ENCODE measurements at places on chromosomes 3 and 15.

DNA sequence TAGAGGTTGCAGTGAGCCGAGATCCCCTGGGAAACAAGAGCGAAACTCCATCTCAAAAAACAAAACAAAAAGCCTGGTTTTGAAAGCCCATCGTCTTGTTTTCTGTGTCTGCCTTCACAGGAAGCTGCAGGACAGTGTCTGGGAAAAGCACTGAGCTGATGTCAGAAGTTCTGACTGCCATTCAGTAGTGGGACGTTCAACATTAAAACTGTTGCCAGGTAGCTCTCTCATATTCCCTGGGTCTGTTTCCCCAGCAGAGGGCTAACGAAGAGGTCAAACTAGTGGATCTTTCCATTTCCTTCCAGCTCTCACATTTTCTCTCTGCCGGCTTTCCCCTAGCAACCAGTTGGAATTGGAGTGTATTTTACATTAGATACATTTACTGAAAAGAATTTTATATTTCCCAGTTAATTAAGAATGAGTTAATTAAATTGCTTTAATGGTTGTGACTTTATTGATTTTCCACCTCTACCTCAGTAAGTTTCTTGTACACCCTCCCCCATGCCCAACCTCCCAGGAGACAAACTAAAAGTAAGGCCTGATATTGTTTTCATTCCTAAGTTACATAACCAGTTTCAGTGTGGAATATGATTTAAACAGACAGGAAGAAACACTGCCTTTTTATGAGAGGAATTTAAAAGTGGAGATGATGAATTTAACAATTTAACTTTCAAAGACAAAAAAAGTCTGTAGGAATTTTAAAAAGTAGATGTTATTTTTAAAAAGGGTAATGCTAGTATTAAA, 29.9 kb downstream of the RCN2 start:
- DNase-seq: no peak

DNA sequence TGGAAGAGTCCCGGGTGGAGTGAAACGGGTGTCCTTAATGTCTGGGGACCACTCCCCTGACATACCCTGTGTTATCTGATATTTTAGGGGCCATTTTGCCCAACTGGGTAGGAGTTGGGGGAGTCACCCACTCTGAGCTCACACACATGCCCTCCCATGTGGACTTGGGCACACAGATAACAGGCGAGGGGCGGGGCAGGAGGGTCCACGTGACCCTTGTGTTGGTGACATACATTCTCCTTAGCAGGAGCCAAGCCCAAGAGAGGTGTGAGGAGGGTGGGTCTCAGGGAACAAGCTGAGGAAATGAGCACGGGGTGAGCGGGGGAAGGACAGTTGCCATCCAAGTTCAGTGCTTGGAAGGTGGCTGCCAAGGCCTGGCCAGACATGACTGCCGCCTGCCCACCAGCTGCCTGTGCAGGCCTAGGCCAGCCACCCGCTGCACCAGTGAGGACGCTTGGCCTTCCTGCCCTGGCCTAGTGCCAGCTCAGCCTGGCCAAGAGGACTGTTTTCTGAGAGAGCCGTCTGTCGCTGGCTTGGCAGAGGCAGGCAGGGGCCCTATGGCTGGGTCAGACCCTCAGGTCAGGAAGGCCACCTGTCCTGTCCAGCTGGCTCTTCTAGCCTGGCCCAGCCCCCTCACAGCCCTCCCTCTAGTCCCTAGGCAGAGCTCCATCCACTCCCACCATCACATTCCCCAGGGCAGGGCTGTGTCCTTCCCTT, 31.3 kb upstream of the TMEM115 start:
- DNase-seq: no peak

GRCh38 chr3:31358473-31359070, 174.2 kb upstream of the STT3B start:
- DNase-seq: no peak

- no peak for DNase-seq
Measured at GRCh38 chr15:59334076-59334415, 38.6 kb downstream of the MYO1E start.

DNA sequence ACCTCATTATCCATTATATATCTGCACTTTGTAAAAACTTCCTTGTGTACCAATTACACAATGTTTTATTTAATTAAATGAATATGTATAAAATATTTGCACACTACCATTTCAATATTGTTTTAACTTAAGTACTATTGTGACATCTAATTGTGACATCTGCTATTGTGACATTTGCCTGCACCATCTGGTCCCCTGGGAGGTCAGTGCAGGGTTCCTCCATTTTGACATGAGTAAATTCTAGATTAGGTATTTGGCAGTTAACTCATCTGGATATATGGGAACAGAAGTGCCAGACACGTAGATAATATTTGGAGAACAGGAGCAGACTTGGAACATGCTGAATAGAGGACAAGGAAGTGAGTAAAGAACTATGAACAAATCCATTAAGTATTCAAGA, 332.1 kb downstream of the VGLL3 start:
- no peak for DNase-seq

DNA sequence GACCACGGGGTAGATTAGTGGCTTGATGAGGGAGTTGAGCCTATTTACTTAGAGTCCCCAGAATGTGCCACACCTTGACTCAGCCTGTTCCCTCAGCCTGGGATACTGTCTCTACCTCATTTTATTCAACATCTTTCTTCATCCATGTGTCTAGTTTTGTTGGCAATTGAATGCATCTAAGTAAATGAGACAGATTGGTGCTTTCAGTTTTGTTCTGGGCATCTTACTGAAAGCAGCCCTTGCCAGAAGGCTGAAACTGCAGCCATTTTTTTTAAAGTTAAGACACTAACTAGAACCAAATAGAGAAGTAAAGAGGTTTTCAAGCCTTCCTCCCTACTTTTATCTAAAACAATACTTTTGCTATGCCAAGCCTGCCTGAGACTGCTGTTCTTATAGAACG, 246.8 kb downstream of the SLCO3A1 start:
- DNase-seq: no peak

DNA sequence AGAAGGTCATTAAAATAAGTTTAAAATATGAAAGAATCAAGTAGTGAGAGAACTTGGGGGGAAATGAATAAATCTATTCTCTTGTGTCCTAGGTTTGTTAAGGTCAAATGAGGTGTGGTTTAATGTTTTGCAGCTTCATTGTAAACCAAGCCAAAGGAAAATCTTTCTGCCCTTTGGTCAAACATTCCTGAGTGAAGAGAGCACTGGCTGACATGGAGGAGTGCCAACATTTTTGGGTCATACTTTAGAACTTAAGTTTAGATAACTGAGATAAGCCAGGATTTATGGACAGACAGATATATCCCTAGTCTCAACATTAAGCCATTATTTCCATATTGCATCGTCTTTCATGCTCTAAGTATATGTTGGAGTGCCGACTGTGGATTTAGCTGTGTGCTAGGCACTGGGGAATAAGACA, 66.4 kb downstream of the PTPRG start:
- peak; percentile 82 for DNase-seq

DNA sequence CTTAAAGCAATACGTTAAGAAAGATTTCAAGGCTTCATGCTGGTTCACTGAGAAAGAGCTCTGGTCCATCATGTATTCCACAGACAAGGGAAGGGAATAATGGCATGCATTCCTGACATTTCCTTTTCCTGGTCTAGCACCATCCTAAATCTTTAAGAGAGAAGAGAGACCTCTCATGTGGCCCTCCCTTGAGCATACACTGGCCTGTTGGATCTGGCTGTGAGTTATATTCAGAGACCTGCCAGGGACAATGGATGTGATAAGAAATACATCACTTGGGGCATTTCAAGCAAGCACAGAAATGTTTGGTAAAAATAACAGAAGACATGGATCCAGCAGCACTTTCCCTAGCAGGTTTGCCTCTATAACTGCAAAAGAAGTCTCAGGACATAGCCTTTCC, 507.8 kb downstream of the NLGN1 start:
- DNase-seq: no peak

DNA sequence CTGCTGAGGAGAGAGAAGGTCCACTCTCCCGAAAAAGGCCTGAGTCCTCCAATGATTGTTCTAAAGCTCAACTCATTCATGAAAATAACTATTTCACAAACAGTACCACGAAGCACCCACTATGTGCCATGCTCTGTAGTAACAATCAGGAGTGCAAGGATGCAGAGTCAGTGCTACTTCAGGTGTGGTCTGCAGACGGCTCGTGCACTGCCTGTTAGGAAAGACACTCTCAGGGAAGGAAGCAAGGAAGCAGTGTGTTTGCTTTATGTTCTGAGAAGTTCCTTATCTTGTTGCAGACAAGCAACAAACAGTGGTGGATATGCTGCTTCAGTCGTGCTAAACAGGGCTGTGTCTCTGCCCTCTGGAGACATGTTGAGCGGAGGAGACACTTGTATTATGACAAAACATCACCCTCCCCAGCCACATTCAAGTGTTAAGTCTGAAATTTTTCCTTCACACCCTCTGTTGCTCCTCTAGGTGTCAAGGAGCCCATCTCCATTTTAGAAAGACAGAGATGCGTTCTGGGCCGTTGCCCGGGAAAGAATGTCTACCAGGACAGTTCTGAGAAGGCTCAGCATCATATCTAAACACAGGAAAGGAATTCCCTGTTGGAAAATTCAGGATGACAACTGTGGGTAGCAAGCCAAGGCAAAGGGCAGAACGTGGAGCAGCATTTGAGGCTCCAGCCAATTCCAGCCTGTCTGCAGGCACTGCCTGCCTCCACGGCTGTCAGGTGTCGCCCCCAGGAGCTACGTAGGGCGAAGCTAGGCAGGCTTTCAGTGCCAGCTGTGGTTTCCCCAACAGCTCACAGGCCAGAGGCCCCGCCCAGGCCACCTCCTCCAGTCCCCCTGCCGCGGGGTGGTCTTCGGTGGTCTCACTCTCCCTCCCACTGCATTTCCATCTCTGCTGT, 13.4 kb upstream of the ATP10A start:
- DNase-seq: no peak

DNA sequence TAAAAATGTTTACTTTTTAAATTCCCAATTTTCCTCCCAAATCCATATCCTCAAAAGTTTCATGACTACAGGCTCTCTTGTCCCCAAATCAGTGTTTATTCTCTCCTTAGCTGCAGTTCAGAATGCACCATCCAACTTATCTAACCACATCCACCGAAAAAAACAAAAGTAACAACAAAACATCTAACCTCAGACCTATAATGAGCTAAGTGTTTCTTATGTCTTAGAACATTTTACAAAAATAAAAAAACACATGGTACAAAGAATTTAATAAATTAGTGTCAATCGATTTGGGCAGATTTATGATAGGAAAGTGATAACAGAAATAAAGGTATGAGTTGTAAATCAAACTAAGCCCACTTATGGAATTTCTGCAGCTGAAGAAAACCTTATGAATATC, 13.6 kb downstream of the SATB1 start:
- DNase-seq: no peak
